ENCODE measurements at places on chromosomes 3 and 15.

DNA sequence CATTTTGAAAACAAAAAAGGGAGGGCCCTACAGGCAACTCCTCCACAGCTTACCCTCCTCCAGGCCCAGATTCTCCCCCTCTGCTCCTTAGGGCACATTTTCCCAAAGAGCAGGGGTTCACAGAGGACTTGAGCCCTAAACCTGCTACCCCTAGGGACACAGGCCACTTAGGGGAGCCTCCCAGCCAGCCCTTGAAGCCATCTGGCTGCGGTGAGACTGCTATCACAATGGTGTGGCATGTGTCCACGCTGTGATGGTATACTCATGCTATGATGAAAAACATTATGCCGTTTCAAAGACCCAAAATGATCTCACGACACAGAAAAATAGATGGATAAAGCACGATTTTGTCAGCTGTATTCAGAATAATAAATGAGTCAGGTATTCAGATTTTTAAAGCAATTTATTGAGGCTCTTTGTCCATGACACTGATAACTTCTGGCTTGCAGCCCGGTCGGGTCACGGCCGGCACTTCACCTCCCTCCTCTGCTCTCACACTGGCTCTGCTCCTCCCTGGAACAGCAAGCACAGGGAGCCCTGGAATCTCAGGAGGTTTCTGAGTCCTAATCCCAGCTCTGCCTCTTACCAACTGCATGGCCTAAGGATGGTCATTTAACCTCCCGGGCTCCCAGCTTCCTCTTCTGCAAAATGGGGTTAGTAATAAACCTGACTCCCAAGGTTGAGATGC is 115.3 kb downstream of the MEGF11 start:
- DNase-seq: no peak

- DNase-seq: no peak
Observed at GRCh38 chr3:177934001-177934891, 602.0 kb upstream of the KCNMB2 start.

GRCh38 chr3:149177122-149177521 is 44.5 kb downstream of the CP start:
- DNase-seq: no peak

GRCh38 chr3:62094461-62094860 is 278.9 kb downstream of the FEZF2 start:
- DNase-seq: no peak

DNA sequence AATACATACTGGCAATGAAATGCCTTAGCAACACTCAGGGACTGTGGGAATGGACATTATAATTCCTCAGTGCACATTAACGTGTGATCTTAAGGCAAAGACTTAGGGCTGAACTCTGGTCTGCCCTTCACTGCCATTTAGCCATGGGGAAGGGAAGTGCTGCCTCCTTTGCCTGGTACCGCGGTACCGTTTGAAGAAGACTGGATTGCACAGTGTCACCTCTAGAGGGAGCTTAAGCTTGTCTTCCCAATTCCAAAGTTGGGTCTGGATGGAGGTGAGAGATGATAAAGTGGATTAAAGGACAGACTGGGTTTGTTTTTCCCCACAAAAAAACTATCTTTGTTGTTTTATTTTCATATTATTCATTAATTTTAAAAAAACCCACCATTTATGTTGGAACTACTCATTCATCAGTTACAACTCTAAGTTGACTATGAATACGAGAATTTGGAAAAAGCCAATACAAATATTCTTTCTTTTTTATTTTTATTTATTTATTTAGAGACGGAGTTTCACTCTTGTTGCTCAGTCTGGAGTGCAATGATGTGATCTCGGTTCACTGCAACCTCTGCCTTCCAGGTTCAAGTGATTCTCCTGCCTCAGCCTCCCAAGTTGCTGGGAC is 60.0 kb upstream of the SYN2 start:
- no peak for DNase-seq

DNA sequence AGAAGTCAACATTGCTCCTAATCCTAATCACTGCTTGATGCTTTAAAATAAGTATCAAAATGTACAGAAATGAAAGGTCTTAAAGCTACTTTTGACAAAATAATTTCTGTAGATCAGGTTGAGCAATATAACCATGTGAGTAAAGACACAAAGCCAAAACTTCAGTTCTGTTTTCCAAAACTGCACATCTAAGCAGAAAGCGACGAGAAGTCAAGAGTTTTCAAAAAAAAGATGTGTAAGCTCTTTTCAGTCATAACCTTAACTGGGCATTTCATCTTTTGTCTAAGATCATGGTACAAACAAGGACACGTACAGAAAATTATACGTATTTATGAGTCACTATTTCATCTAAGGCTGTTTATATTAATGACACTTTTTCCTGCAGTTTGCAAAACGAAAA is 608.8 kb downstream of the FOXP1 start:
- no peak for DNase-seq

GRCh38 chr15:80081390-80081789 is 21.9 kb downstream of the ZFAND6 start:
- no peak for DNase-seq

GRCh38 chr3:71955240-71956068 is 170.5 kb upstream of the PROK2 start:
- no peak for DNase-seq

DNA sequence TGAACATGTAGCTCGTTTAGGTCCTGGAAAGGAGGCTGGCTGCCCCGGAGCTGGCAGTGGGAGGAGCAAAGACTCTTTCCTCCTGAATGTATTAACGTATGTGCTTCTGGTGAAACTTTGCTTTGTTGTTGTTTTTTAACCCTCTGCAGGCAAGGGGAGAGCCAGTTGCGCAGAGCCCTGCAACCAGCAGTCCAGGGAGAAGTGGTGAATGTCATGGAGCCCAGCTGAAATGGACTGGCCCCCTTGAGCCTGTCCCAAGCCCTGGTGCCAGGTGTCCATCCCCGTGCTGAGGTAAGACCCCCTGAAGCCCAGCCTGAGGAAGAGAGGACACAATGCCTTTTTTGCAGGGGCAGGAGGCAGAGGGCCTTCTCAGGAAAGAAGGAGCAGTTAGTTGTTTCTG is 33.3 kb downstream of the ST6GAL1 start:
- DNase-seq: no peak

GRCh38 chr15:78565951-78566774 is 843 bp downstream of the CHRNA5 start:
- no peak for DNase-seq

- DNase-seq: no peak
Observed at GRCh38 chr3:99366663-99367429, 271.5 kb upstream of the COL8A1 start.

DNA sequence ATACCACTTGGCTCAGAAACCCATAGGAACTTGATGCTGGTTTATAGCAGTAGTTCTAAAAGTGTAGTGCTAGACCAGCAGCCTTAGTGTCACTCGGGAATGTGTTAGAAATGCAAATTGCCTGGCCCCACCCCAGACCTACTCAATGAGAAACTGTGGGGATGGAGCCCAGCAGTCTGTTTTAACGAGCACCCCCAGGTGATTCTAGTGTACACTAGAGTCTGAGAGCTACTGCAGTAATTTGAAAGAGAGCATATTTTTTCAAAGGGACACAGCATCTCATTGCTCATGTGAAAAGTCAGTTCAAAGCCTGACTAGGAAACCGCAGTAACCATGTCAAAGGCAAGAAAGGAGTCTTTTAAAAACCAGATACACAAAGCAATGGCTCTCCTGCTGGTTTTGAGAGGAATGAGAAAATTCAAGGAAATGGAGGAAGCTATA is 313.4 kb downstream of the SQOR start:
- no peak for DNase-seq

- DNase-seq: no peak
Observed at GRCh38 chr3:141835557-141836229, 40.8 kb upstream of the ATP1B3 start.

- no peak for DNase-seq
Observed at GRCh38 chr15:27459836-27460235, 488.9 kb downstream of the GABRG3 start.

DNA sequence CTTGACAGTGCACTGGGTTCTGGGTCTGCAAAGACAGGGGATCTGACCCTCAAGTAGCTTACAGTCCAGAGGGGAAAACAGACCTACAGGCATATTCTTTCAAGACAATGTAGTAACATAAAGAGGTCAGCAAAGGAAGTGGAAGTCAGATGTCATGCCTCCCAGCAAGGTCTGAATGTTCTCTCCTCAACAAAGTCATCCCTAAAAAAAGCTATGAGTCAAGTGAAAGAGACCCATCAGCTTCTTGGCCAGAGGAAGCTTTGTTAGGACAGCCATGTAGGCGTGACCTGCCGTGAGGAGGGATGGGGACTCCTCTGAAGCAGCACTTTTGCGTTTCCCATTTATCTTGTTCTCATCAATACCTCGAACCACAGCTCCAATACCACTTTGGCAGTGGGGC is 331.6 kb upstream of the NR2F2 start:
- no peak for DNase-seq

DNA sequence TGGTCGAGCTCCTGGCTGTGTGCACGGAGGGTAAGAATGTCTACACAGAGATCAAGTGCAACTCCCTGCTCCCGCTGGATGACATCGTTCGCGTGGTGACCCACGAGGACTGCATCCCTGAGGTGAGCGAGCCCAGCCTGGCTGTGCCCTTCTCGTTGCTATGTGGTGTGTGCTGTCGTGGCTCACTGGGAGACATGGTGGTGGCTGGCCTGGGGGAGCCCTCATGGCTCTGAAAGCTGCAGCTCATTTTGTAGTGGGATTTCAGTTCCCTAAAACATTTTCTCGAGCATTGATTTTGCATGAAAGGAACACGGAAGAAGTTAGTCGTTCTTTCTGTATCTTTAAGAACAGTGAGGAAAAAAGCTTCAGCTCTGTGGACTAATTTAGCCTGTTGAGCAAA is 200.5 kb downstream of the ITPR1 start:
- no peak for DNase-seq

DNA sequence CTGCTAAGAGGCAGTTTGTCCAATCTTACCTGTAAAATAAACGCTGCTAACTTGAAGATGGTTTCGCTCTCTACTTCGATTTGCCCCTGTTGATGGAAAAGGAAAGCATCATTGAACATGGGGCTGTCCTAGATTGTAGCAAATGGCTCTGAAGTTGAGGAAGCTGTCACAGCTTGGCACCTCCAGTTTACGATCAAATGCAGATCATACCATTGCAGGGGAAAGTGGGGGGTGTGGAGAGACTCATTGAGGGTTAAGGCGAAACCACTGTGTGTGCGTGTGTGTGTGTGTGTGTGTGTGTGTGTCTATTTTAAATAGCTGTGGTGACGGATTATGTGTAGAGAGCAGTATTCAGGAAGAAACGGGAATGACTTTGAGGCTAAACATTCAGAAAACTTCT is 127.6 kb upstream of the LMOD3 start:
- no peak for DNase-seq

DNA sequence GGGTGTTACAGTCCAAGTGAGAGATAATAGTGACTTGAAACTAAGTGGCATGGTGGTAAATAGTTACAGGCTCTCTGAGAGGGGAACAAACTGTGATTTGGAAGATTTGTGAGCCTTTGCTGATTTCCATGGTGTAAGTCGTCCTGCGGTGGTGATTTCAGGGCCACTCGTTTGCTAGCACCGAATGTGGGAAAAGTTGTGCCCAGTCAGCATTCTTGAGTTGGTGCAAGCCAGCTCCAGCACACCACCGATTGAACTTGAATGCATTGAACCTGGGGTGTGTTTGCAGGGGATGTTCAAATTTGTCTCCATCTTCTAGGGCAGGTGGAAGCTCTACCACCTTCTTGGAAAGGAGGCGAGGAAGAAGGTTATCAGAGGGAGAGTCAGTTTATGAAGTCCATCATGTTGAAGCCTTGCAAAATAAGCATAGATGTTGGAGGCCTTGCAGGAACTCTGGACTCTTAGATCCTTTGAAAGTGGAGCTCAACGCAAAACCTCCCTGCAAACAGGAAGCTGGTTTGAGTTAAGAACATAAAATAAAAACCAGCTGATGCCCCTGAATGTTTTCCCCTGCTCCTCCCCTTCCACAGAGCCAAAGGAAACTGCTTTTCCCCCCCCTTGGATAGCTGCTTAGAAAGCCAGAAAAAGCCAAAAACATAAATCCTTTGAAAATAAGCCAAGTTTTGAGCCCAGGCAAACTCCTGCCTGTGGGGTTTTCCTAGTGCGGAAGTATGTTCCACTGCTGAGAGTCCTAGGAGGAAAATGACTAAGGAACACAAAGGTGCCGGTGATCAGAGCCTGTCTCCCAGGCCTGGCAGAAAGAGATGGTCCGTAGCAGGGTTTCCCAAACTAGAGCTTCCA is 21.9 kb downstream of the MAPKBP1 start:
- DNase-seq: no peak

GRCh38 chr3:58492494-58492905 is 604 bp downstream of the KCTD6 start:
- no peak for DNase-seq

DNA sequence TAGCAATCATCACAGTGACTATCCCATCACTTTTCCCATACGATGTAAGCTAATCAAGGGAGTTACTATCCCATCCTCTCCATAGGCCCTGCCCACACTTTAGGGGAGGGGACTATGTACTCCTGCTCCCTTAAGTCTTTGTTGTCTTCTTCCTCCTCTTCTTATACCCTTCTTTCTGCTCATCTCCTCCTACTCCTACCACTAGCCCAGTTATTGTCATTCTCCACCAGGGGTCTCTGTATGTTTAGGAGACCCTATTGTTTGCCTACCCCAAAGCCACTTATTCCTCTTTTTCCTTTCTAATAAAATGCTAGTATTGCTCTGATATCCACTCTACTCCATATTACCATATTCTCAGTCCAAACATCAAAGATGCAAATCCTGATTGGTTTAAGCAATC is 27.8 kb downstream of the STAC start:
- no peak for DNase-seq

GRCh38 chr15:40427188-40427587 is 13.6 kb upstream of the BAHD1 start:
- no peak for DNase-seq

DNA sequence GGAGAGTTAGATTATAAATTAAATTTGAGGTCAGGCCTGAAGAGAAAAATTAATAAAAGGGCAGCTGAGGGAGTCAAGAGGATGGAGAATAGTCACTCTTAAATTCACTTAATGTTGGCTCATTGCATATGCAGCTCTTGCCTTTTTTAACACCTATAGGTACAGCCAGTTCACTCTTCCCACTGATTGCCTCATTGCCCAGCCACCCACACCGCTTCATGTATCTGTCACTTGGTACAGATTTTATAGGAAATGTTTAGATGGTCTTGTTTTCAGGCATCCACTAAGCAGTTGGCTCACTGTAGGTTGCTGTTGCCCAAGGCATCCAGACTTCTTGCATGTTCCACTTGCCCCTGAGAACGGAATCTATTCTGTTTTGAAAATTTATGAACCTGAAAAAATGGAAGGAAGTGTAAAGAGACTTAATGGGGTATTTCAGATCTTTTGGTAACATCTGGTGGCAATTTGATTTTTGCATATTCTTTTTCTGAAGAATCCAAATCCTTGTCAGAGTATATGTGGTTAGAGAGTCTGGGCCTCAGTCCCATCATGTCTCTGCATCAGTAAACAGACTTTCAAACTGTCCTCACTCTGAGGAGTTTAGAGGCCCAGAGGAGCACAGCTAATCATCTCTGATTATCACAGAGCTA is 151.9 kb downstream of the RBPMS2 start:
- DNase-seq: no peak

GRCh38 chr3:49279376-49279775 is 2.3 kb upstream of the C3orf62 start:
- no peak for DNase-seq

- DNase-seq: no peak
Observed at GRCh38 chr15:67050062-67050461, 15.3 kb upstream of the SMAD3 start.
